ENCODE measurements at places on chromosomes 6 and 20.

- no peak for DNase-seq
Measured at GRCh38 chr20:20261159-20261558, 106.7 kb upstream of the INSM1 start.

- no peak for DNase-seq
Measured at GRCh38 chr20:62658593-62659178, 16.4 kb downstream of the SLCO4A1 start.

DNA sequence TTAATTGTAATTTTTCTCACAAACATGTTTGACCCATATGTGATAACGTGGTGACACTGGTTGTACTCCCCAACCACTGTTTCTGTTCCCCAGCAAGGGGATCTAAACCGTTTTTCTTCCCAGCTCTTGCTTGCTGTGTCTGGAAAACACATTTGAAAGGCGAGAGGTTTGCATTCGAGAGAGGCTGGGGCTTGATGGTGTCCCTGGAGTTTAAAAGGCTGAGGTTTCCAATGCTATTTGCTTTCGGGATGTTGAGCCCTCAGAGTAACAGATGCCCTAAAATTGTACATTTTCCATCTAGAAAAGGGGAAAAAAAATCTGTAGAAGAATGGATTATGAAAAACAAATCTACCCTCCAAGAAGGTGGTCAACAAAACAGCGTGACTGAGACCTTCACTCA, 35.4 kb downstream of the AKAP12 start:
- DNase-seq = no peak

DNA sequence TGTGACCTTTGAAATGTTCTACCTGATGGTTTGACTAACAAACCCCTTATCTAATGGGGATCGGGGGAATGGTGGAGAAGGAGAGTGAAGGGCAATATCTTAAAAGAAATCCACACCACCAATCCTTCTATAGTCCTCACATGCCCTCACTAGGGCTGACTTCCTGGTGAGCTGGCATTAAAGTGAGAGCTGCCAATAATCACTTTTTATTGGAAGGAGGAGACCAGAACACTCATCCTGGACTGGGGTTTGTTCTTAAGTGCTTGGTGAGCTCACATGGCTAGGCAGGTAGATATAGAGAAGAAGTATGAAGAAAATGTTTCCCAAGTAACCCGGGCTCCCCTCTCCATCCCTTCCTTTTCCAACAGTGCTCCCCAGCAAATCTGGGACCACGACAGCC, 49.8 kb downstream of the SCGN start:
- DNase-seq = no peak

DNA sequence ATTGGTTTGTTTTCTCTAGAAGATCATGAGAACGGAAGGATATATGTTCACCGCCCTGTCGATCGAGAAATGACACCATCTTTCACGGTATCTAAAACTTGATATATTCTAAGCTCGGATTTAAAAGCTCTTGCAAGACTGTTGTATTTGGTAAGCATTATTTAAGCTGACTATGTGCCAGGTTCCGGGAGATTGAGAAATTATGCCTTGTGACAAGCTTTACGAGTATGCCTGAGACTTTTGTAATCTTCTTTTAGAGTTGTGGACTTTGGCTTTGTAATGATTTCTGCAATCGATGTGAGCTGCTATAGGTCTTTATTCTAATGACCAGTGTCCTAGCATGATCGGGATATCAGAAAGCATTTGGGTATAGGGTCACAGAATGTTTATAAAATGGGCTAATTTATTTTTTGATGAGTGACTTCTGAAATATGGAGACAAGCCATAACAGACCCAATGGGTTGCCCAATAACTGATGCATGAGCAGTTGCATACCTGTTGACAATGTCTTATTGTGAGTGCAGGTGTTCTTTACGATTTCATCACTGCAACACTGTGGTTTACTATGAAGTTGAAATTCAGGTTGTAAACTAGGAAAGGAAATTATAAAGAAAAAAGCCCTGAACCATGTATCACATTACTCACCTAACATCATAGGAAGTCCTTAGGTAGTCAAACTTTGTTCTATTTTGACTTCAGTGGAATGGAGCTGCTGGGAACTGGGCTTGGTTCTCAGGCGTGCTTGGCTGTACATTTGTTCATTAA, 14.0 kb downstream of the CDH26 start:
- no peak for DNase-seq

- DNase-seq = no peak
Measured at GRCh38 chr6:128574402-128574801, 54.0 kb upstream of the PTPRK start.

- DNase-seq = no peak
Measured at GRCh38 chr6:4561078-4561435, 215.1 kb upstream of the CDYL start.
